Colonic mucosa (tissue), 4 donors: ENCODE measurements at places on chromosomes 7 and 10. TPM values are rescaled to one million over a fixed set of nuclear protein-coding genes. Genes with fewer than 3 reads are reported as not detected.

OAT gene
- total RNA-seq, result 65.0 TPM

- no peaks in the 10 kb centered on the region for H3K36me3 ChIP-seq
- no peak overlapping the region for H3K27ac ChIP-seq
- no peaks in the 10 kb centered on the region for H3K4me1 ChIP-seq
- no peak overlapping the region for H3K4me3 ChIP-seq
- no peaks in the 10 kb centered on the region for H3K27me3 ChIP-seq
- DNase-seq, result no peak
These were observed 559.9 kb downstream of the INHBA start for GRCh38 chr7:41142904-41143473.

DNA sequence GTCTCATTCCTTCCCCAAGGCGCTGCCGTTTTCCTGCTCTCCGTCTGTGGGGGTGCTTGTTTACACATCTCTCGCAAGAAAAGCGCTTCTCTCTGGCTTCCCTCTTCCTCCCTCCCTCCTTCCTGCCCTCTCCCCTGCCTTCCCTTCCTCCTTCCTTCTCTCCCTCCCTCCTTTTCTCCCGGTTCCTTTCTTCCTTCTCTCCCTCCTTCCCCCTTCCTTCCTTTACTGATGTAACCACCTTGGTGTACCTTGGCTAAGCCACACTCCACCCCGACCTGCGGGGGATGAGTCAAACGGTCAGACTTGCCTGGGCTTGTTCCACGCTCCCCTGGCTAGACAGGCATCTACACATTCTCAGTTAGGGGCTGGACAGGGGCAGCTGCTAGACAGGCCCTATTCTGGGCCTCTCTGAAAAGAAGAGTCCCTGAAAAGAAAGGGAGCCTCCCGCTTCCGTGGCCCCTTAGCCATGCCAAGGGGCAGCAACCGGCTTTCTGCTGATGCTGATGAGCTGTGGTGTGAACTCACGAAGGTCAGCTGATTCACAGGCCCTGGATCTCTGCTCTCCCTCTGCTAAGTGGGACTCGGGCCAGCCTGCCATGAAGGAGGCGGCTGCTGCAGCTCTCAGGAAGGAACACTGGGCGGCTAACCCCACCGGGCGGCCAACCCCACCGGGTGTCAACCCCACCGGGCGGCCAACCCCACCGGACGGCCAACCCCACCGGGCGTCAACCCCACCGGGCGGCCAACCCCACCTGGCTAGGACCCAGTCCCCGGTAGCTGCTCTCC, 216.8 kb downstream of the TCERG1L start:
- no peak for DNase-seq
- no peak overlapping the region for H3K27ac ChIP-seq
- no peaks in the 10 kb centered on the region for H3K4me1 ChIP-seq
- H3K27me3 ChIP-seq, result no peaks in the 10 kb centered on the region
- H3K36me3 ChIP-seq, result no peaks in the 10 kb centered on the region

DNA sequence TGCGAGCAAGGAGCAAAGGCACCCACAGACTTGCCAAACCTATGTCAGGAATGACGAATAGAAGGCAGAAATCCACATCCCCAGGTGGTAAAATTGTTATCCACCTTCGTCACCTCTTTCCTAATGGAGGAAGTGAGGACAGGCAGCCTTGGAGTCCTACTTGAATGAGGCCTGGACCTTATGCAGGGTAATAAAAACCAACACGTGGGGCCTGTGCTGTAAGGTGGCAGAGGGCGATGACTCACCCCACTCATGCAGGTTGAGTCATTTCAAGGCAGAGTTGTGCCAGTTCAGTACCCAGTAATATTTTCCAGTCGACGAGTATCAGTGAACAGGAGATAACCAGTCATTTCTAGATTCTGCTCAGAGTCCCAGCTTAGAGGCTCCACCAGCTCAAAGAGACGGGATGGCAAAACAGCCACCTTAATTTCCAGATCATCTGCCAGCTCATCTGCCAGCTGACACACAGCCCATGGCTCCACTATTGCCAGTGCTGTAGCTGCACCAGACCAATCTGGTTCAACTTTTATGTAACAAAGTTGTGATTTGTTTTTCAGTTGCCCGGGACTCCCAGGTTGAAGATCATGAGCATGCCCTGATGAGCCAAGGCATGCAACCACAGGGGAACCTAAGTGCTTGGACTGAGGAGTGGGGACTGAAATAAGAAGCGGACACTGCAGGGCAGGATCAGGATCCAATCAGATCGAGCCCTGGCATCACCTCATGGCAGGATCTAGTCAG, 176.2 kb upstream of the ITGB1 start:
- H3K27ac ChIP-seq, result peak overlapping the region; percentile 54
- DNase-seq, result peak; percentile 78
- no peaks in the 10 kb centered on the region for H3K27me3 ChIP-seq
- no peak overlapping the region for H3K4me3 ChIP-seq

- H3K27me3 ChIP-seq, result no peaks in the 10 kb centered on the region
- H3K4me1 ChIP-seq, result no peaks in the 10 kb centered on the region
- DNase-seq, result peak; percentile 18
- no peaks in the 10 kb centered on the region for H3K36me3 ChIP-seq
- no peak overlapping the region for H3K27ac ChIP-seq
- H3K4me3 ChIP-seq, result no peak overlapping the region
These were observed 42.0 kb downstream of the GPRIN2 start for GRCh38 chr10:46514431-46514861.

DNA sequence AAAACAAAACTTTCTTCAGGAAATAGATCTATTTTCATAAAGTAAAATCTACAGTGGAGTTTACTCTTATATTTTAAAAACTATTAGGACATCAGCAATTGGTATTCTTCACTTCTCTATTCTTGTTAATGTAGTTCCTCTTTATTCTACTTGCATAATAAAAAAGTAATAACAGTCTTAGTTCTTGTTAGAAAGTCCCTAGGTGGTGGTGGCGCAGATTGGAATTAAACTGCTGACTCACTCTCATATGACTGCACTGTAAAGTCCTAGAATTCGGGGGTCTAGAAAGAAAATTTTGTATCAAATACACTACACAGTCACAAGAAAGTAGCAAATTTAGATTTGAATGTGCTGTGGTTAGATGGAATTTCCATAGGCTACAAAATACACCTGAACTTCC, 44.6 kb upstream of the TES start:
- H3K4me3 ChIP-seq, result no peak overlapping the region
- H3K36me3 ChIP-seq, result no peaks in the 10 kb centered on the region
- no peak overlapping the region for H3K27ac ChIP-seq
- H3K4me1 ChIP-seq, result no peaks in the 10 kb centered on the region
- DNase-seq, result no peak

DNA sequence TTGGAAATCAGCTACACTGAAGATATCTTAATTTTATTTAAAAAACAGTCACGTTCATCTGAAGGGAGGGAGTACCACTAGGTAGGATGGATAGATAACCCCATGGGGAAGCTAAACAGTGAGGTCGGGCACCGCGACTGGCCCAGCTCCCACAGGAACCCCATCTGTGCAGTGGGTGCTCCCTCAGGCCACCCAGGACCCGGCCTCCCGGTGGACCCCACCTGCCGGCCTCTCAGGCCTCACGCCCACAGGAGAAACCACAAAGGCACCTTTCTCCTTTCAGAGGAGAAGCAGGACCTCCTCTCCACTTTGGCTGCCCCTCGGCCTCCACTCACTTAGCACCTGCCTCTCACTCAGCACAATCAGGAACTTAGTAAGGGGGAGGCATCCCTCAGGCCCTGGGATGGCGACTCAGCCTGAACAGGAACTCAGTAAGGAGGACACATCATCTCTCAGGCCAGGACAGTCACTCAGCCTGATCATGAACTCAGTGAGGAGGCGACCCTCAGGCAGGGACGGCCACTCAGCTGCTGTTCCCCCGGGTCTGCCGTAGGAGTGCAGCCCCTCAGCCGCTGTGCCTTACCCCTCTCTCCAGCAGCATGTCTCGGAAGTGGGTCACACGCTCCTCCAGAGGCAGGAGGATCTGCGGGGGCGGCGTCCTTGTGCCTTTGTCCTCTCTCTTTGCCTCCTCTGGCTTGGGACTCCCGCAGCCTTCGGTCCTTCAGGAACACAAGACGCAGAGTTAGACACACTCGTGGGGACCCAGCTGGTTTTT, 195.1 kb downstream of the TCERG1L start:
- H3K4me1 ChIP-seq, result no peaks in the 10 kb centered on the region
- no peaks in the 10 kb centered on the region for H3K27me3 ChIP-seq

HECTD2 gene
- 5.6 TPM for total RNA-seq
